ENCODE measurements at places on chromosomes 3 and 15.

GRCh38 chr3:184333700-184334099 lies 3.7 kb upstream of the FAM131A start:
- peaks cover 50% of the 10 kb centered on the region for H3K4me1 ChIP-seq
- H3K36me3 ChIP-seq, result peaks cover 64% of the 10 kb centered on the region
- peak overlapping the region; percentile 74 for H3K27ac ChIP-seq
- DNase-seq, result no peak
- no peaks in the 10 kb centered on the region for H3K27me3 ChIP-seq

- DNase-seq, result no peak
- peaks cover 6% of the 10 kb centered on the region for H3K36me3 ChIP-seq
- peaks cover 24% of the 10 kb centered on the region for H3K4me1 ChIP-seq
- H3K27me3 ChIP-seq, result no peaks in the 10 kb centered on the region
Observed at GRCh38 chr3:4394048-4394447, 73.0 kb downstream of the SUMF1 start.

- H3K27me3 ChIP-seq, result no peaks in the 10 kb centered on the region
- no peak for DNase-seq
- peaks cover 2% of the 10 kb centered on the region for H3K36me3 ChIP-seq
- H3K4me3 ChIP-seq, result no peak overlapping the region
Observed at GRCh38 chr3:41629072-41629471, 332.8 kb downstream of the ULK4 start.

DNA sequence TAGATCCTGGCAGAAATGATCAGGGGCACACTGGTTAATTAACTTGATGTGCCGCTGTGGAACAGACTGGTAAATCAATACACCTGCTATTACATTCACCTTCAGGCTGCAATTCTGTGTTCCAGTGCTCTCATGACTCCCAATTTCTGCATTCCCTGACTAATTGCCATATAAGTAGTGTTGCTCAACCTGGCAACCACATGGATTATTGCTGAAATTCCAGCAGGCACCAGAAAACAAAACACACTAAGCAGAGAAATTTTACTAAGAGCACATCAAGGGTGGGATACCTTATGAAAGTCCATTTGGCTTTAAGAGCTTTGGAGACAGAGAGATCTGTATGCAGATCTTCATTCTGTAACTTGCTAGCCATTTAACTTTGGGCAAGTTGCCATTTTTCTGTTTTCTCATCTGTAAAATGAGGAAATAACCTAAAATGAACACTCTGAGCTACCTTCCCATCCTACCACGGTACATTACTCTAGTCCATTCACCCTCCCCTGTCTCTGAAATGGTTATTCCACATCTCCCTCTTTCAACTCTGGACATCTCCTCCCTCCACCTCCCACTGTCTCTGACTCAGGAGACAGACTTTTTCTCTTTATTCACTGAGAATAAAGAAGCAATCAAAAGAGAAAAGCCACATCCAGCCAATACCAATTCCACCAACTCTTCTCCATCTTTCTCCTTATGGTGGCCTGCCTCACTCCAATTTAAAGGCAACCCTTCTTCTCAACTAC lies 54.6 kb downstream of the STAC start:
- H3K27me3 ChIP-seq, result no peaks in the 10 kb centered on the region
- no peak for DNase-seq
- no peaks in the 10 kb centered on the region for H3K4me1 ChIP-seq
- no peaks in the 10 kb centered on the region for H3K36me3 ChIP-seq

DNA sequence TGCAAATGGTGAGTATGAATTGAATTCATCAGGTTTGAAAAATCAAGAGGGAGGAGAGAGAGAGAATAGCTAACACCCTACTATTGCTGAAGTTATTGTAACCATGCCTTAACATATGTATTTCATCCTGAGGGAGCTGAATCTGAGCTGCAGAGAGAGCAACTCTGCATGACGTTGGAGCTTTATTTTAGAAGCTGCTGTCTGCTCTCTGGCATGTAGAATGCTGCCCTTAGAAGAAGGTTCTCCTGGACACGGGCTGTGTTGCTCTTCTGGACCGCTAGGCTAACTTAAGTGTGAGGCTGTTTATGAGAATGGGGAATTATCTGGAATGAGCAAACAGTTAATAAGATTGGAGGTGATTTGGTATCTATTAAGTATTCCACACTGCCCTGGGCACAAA lies 814.6 kb downstream of the AGBL1 start:
- no peak overlapping the region for H3K27ac ChIP-seq
- H3K4me3 ChIP-seq, result no peak overlapping the region
- H3K36me3 ChIP-seq, result peaks cover 2% of the 10 kb centered on the region

DNA sequence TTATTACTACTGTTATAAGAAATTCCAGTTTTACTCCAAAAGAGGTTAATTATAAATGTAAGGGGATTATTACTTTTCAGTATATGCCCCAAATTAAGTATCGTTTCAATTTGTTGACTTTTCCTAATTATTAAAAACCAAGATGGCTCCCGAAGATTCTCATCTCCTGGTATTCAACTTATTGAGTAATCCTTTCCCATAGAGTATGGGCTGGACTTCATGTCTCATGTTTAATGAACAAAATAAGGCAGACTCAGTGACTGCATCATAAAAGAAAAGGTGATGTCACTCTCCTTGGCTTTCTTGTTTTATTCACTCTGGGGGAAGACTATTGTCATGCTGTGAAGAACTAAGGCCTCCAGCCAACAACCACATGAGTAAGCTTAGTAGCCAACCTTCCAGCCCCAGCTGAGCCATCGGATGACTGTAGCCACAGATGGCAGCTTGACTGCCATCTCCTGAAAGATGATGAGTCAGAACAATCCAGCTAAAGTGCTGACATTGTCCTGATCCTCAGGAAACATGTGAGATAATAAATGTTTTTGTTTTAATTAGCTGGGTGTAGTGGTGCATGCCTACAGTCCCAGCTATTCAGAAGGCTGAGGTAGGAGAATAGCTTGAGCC lies 17.3 kb downstream of the IGF2BP2 start:
- peaks cover 25% of the 10 kb centered on the region for H3K27me3 ChIP-seq
- no peaks in the 10 kb centered on the region for H3K4me1 ChIP-seq
- DNase-seq, result no peak

- no peaks in the 10 kb centered on the region for H3K4me1 ChIP-seq
- H3K27me3 ChIP-seq, result no peaks in the 10 kb centered on the region
- DNase-seq, result no peak
- H3K36me3 ChIP-seq, result no peaks in the 10 kb centered on the region
- H3K27ac ChIP-seq, result no peak overlapping the region
Observed at GRCh38 chr3:53830944-53831343, 15.3 kb downstream of the CHDH start.

DNA sequence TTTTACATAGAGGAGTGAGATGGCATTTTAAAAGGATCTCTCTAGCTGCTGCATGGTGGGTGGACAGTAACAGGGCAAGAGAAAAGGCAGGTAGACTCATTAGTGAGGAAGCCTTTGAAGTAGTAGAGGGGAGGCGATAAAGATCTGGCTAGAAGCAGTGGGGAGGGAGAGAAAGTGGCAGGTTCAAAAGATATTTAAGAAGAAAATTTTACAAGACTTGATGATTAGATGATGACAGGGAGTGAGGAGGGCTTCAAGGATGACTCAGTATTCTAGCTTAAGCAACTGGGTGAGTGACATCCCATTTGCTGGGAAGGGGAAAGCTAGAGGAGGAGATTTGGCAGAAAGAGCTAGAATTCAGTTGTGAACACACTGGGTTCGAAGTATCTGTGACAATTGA lies 3.8 kb upstream of the BRPF1 start:
- DNase-seq, result no peak
- H3K27ac ChIP-seq, result no peak overlapping the region
- no peak overlapping the region for H3K4me3 ChIP-seq
- H3K36me3 ChIP-seq, result peaks cover 17% of the 10 kb centered on the region
- peaks cover 29% of the 10 kb centered on the region for H3K4me1 ChIP-seq

- no peak for DNase-seq
- H3K4me3 ChIP-seq, result no peak overlapping the region
- peaks cover 2% of the 10 kb centered on the region for H3K36me3 ChIP-seq
- no peaks in the 10 kb centered on the region for H3K4me1 ChIP-seq
- H3K27ac ChIP-seq, result no peak overlapping the region
- H3K27me3 ChIP-seq, result no peaks in the 10 kb centered on the region
Observed at GRCh38 chr3:72663429-72663828, 184.8 kb downstream of the SHQ1 start.

DNA sequence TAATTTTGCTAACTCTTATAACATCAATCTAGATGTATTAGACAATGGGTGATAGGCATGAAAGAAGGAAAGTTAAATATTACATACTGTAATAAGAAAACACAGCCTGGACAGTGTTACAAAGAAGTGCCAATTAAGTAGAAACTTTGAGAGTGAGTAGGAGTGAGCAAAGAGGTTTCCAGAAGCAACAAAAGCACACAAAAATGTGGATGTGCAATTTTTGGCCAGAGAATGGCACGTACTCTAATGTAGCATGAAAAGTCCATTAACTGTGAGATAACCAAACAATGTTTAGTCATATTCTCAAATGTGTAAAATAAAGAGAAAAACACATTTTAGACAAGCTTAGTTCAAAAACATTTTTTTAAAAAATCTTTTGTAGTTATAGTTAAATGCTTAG lies 567.3 kb downstream of the ROBO1 start:
- H3K4me1 ChIP-seq, result no peaks in the 10 kb centered on the region
- DNase-seq, result no peak
- no peak overlapping the region for H3K4me3 ChIP-seq
- no peaks in the 10 kb centered on the region for H3K36me3 ChIP-seq
- no peaks in the 10 kb centered on the region for H3K27me3 ChIP-seq
- H3K27ac ChIP-seq, result no peak overlapping the region

DNA sequence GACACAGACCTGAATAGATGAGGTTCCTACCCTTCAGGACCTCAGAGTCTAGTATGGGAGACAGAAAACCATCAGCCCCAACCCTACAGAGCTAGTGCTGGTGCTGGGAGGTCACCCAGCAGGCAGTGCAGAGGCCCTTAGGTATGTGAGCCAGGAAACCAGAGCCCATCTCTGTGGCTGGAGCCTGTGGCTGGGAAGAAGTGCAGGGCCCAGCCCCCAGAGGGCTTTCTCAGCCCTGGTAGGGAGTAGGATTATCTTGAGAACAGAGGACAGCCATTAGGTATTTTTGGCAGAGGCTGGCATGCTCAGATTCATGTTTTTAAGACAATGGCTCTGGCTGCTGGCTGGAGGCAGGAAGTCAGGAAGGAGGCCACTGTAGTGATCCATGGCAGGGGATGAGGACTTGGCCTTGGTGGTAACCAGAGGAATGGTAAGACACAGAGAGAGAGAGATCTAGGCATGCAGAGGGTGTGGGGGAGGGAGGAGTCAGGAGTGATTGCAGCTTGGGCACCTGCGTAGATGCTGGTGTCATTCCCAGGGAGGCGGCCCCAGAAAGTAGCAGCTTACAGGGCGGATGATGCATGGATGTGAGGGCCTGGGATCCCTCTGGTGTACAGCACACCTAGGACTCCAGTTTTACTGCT lies 220.9 kb upstream of the EIF1B start:
- no peaks in the 10 kb centered on the region for H3K36me3 ChIP-seq
- no peak overlapping the region for H3K27ac ChIP-seq
- no peak overlapping the region for H3K4me3 ChIP-seq
- no peak for DNase-seq

- no peak overlapping the region for H3K27ac ChIP-seq
- peaks cover 21% of the 10 kb centered on the region for H3K27me3 ChIP-seq
- no peaks in the 10 kb centered on the region for H3K4me1 ChIP-seq
Observed at GRCh38 chr3:156620260-156620659, 54.1 kb upstream of the TIPARP start.

DNA sequence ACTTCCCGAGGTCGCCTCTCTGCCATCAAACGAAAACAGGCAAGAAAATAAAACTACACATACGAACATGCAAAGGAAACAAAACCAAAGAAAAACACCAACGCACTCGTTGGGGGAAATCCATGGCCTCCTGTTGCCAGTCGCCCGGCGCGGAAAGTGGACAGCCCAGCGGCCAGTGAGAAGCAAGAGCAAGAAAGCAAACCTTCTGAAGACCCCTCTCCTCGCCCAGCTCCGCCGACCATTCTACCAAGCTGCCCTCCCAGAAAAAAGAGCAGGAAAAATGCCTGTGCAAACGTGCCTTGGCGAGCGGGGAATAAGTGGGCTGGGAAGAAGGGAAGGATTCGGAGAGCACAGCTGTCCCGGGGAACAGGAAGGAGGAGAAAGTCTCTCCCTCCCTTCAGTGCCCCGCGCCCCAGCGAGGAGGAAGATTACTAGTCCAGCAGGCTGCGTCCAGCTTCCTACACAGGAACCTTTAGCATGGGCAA lies 802 bp upstream of the NECTIN3 start:
- H3K4me1 ChIP-seq, result peaks cover 39% of the 10 kb centered on the region
- H3K27me3 ChIP-seq, result peaks cover 27% of the 10 kb centered on the region

GRCh38 chr3:72761410-72761809 lies 86.8 kb downstream of the SHQ1 start:
- DNase-seq, result no peak
- peaks cover 16% of the 10 kb centered on the region for H3K4me1 ChIP-seq
- no peaks in the 10 kb centered on the region for H3K36me3 ChIP-seq

DNA sequence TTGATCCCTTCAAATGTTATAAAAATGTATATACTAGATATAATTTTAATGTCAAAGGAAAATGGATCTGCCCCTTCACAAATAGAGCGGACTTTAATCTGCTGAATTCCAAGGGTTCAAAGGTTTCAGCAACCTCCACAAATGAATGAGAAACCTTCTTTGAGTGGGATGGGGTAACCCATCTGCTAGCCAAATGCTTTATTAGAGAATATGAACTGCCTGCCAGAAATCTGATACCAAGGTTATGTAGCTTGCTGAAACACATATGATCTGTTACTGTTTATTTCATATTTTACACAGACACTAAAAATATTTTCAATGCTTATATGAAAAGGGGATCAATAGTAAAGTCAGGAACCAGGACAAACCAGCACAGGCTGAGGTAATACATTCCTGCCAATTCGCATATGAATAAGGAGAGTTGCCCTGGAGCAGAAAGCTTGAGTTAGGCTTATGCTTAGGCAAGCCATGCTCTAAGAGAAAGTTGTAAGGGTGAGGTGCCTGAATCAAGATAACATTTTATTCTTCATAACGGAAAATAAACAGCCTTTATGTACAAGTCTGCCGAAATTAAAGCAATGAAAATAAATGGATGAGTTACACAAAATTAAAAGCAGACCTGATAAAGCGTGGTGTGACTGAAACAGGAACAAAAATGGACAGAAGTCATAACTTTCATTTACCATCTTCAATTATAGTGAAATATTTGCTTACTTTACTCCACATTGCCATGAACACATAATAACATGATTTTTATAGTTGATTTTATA lies 26.5 kb downstream of the PLOD2 start:
- no peak for DNase-seq
- no peaks in the 10 kb centered on the region for H3K36me3 ChIP-seq
- H3K27ac ChIP-seq, result no peak overlapping the region
- no peaks in the 10 kb centered on the region for H3K4me1 ChIP-seq
- no peak overlapping the region for H3K4me3 ChIP-seq
- H3K27me3 ChIP-seq, result no peaks in the 10 kb centered on the region

- H3K4me3 ChIP-seq, result no peak overlapping the region
- DNase-seq, result no peak
- peaks cover 5% of the 10 kb centered on the region for H3K4me1 ChIP-seq
- H3K27ac ChIP-seq, result no peak overlapping the region
- H3K27me3 ChIP-seq, result no peaks in the 10 kb centered on the region
- H3K36me3 ChIP-seq, result peaks cover 2% of the 10 kb centered on the region
Observed at GRCh38 chr3:43418601-43419272, 132.4 kb downstream of the SNRK start.
